ENCODE measurements at places on chromosomes 12 and 14.

DNA sequence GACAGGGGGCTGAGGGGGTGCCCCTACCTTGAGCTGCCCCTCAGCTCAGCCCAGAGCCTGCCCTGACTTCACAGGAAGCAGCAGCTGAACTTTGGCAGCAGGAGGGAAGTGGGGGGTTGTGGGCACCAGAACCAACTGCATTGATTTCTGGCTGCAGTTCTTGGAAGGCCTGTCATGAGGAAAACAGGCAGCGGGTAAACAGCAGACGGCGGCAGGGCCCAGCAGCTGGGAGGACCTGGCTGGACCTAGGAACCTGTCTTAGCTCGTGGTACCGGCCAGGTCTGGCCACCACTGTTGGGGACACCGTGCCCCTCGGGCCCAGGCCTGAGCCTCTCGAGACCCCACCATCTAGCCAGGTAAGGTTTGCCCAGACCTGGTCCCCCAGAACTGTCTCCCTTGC is 154.2 kb upstream of the MYL2 start:
- H3K4me3 ChIP-seq: no peak overlapping the region
- no peaks in the 10 kb centered on the region for H3K4me1 ChIP-seq
- no peak overlapping the region for H3K27ac ChIP-seq
- no peaks in the 10 kb centered on the region for H3K36me3 ChIP-seq
- H3K27me3 ChIP-seq: no peaks in the 10 kb centered on the region
- DNase-seq: no peak

- no peaks in the 10 kb centered on the region for H3K36me3 ChIP-seq
- H3K27me3 ChIP-seq: no peaks in the 10 kb centered on the region
- peak; percentile 76 for DNase-seq
- H3K4me3 ChIP-seq: peak overlapping the region; percentile 24
- H3K27ac ChIP-seq: peak overlapping the region; percentile 58
These were observed 223.4 kb downstream of the PCNX1 start for GRCh38 chr14:71130491-71131179.

- no peaks in the 10 kb centered on the region for H3K27me3 ChIP-seq
- H3K36me3 ChIP-seq: no peaks in the 10 kb centered on the region
- no peaks in the 10 kb centered on the region for H3K4me1 ChIP-seq
- H3K4me3 ChIP-seq: no peak overlapping the region
- DNase-seq: peak; percentile 82
- no peak overlapping the region for H3K27ac ChIP-seq
These were observed 26.4 kb downstream of the TESPA1 start for GRCh38 chr12:54958048-54958658.

DNA sequence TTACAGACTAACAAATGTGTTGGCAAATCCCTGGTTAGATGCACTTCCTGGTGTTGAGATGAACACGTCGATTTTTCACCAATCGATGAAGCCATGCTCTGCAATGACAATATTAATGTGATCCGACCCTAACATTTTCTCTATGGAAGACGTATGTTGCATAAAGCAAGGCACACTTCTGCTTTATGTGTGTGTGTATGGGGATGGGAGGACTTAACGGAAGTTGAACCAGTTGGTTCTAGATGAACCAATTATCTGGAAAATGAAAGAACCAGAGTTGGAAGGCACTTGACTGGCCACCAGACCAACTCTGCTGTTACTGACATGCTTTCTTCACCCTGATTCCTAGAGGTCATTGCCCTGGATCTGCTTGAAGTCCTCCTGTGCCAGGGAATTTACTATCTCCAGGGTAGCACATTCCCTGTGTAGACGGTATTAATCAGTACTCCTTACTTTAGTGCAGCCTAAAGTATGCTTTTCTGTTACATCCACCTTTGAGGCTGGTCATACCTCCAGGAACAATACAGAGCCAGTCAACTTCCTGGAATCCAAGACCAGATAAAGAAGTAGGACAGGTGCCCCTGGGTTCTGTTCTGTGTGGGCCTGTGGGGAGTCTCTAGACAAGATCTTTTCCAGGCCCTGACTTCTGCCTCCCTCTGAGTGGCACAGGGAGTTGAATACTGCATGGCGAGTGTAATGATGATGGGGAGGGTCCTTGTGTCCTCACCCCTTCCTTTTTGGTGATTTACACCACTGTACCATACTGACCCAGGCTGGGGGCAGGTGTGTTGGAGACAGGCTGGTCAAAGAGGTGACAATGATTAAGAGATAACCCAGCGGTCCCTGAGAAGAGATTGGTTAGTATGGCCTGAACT is 4.1 kb downstream of the SDR39U1 start:
- DNase-seq: no peak
- H3K4me3 ChIP-seq: no peak overlapping the region
- no peak overlapping the region for H3K27ac ChIP-seq
- H3K36me3 ChIP-seq: peaks cover 58% of the 10 kb centered on the region

DNA sequence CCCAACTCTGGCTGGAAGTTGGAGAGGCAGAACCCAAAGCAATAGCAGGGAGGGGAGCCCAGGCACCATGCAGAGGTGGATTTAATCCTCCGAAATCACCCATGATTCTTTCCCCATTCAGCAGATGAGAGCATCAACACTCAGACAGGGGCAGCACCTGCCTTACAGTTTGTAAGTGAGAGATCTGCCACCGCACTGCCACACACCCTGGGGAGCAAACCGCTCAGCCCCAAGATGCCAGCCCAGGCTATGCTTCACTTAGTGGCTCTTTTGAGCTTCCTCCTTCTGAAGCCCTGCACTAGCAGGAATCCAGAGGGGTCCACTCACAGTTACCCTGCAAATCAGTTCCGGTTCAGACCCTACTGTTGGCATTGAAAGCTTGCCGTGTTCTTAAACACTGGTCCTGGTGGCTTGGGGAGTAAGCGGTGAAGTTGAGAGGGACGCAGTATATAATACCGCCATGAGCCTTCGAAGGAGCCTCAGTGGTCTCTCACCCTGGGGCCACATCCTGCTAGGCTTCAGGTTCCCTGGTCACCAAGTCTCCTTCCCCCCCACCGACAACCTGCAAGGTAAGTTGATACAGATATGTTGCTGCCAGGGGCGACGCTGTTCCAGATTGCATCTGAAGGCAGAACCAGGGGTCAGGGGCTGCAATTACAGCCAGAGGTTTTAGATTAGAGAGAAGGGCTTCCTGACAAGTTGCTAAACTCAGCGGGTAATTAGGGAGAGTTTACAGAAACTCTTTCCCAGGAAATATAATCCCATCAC is 72.0 kb upstream of the CCND2 start:
- DNase-seq: no peak
- no peak overlapping the region for H3K27ac ChIP-seq
- no peak overlapping the region for H3K4me3 ChIP-seq
- peaks cover 43% of the 10 kb centered on the region for H3K27me3 ChIP-seq
- H3K36me3 ChIP-seq: no peaks in the 10 kb centered on the region
